NCI-H2171 treated with DMSO at 0.1 percent for 48 hours (cell line): ENCODE measurements at places on chromosomes 5 and 9.
A peak's percentile ranks its signal among the peaks of the same experiment; 100 is the strongest.

- no peak for DNase-seq
Observed at GRCh38 chr9:133771486-133772482, 33.6 kb upstream of the SARDH start.

DNA sequence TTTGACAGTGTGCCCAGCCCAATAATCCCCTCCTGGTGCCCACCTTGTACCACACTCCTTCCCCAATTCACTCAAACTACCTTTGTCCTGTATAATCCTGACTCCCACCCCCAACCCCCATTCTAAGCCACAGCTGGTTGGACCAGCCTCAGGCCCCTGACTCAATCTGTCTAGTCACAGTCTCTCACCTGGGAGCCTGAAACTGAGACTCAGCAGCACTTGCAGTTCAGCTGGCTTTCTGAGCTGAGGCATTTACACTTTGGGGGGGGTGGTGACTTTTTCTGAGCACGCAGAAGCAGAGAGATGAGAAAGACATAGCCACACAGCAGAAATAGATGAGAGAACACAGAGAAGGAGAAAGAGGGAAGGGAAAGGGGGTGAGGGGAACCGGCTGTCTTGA, 247.3 kb downstream of the MAN2A1 start:
- DNase-seq = no peak

- DNase-seq = no peak
Observed at GRCh38 chr5:133480866-133481265, 131.5 kb downstream of the FSTL4 start.

DNA sequence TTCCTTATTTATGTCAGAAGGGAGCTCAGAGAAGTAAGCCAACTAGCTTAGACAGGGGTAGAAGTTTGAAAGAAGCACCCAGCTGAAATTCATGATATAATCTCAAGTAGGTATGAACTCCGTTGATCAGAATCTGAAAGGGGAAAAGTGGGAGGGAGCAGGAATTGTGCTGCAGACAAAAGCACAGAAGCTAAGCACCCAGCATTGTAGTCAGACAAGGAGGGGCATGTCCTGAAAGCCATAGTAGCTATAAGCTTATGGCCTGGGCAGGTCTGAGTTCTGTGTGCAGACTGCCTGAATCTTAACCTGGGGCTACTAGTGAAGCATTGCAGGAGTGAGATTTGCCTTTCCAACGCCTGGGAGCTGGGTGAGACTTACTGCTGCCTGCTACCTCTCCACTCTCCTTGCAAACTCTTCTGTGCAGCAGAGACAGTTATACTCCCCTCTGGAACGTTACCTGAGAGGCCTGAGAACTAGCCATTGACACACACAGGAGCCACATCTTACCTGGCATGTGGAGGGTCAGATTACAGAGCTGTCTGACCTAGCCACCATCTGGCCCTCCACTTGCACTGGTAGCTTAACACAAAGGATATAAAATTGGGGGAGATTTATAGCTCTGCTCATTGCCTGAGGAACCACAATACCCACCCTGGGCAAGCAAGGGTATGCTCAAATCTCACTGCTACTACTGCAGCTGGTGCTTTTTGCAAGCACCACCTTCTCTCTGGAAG, 9.8 kb upstream of the CYLC2 start:
- no peak for DNase-seq

- DNase-seq = no peak
Observed at GRCh38 chr5:16903480-16904300, 32.4 kb downstream of the MYO10 start.

DNA sequence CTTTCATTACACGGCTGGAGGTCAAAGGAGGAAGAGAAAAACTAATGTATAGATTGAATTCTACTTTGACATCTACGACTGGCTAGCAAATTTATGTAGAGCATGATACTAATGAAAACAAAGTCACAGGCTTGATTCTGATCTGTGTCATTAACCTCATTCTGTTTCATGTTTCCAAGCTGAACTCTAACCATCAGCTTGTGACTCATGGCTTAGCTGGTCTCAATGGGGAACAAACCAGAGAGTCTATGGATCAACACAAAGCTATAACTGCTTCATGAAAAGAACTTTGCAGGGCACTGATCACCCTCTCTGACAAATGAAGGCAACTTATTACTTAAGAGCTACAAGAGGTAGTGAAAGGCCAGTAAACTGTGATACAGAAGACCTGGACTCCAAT, 23.6 kb upstream of the PDE4D start:
- no peak for DNase-seq

GRCh38 chr5:24365406-24365805, 279.4 kb downstream of the CDH10 start:
- DNase-seq = no peak

GRCh38 chr9:117305454-117305853, 109.4 kb downstream of the ASTN2 start:
- peak; percentile 14 for DNase-seq
